Neural progenitor cell (in vitro differentiated cells): ENCODE measurements at places on chromosomes 4 and X.

GRCh38 chr4:178339769-178340168, 897.5 kb upstream of the AGA start:
- DNase-seq = no peak

DNA sequence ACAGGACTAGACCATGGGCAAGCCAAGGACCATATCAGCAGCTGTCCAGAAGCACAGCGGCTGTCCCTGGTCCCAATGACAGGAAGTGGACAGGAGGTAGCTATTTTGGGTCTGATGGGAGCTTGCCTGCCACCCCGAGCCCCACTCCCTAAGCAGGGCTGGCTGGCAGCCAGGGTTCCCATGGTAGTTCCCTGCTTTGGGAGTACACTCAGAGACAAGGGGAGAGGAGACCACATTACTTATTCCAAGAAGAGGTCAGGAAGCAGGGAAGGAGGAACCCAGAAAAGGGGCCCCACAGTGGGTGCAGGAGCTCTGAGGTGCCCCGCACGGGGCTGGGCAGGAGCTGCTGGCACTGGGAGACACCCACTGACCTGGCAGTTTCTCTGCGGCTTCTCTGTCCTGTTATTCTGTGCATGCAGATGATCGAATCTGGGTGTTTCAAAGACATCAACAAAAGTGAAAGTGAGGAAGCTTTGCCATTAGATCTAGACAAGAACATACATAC, 36.3 kb downstream of the HTT-AS start:
- no peak for DNase-seq

DNA sequence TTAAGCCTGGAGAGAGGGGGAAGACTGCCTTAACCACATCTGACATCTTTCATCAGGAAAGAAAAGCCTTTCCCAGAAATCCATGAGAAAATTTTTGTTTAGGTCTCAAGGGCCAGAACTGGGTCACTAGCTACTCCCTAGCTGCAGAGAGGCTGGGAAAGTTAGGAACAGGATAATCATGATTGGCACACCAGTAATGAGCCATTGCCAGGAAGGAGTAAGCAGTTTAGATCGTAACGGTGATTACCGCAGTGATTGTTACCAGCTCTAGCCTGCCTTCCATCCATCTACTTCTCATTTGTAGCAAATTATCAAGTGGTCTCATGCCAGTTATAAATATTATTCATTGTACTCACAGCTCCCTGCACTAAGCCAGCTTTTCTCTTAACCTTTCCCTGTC, 22.7 kb upstream of the STX18 start:
- DNase-seq = no peak

- DNase-seq = no peak
Observed at GRCh38 chr4:24957886-24958285, 45.0 kb upstream of the CCDC149 start.

- DNase-seq = no peak
Observed at GRCh38 chr4:106647451-106647850, 278.9 kb upstream of the GIMD1 start.

DNA sequence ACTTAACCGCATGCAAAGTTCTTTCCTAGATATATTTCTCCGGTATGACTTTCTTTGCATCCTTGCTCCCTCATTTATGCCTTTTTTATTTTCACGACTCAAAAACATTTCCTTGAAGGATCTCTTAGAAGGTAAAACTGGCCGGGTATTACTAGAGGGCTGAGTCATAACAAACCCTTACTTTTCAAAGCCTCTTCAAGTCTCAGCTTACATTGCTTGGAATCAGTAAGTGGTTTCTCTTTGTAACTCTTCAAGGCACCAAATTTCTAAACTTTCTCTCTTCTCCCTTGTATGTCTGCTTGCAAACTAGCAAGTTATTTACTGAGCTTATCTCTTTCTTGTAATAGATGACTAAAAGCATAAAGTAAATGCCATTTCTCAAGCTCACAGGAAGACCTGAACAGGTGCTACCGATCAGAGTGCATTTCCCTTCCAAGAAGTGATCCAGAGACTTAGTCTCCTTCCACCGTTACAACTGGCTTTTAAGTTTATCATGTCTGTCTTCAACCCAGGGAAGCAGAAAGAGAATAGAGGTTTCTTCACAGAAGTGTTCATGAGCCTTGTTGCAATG, 75.5 kb downstream of the ANXA10 start:
- no peak for DNase-seq

- no peak for DNase-seq
Observed at GRCh38 chrX:124529786-124530185, 183.4 kb downstream of the SH2D1A start.

DNA sequence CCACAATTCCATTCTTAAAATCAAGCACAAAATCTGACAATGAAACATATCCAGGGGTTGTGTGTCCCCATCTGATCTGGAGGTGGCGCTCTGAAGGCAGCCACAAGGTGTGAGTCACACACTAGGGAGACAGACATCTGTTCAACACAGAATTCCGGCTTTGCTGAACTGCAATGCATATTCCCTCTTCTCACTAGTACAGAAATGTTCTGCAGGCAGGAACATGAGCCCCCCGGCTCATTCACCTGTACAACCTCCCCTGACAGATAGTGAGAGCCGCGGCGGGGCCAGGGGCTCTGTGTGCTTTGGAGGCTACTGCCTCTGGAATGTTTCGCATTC, 41.9 kb downstream of the WDR1 start:
- DNase-seq = peak; percentile 31

GRCh38 chr4:7126981-7127380, 59.1 kb upstream of the GRPEL1 start:
- no peak for DNase-seq

GRCh38 chr4:68074397-68074796, 55.3 kb downstream of the TMPRSS11F start:
- DNase-seq = no peak

DNA sequence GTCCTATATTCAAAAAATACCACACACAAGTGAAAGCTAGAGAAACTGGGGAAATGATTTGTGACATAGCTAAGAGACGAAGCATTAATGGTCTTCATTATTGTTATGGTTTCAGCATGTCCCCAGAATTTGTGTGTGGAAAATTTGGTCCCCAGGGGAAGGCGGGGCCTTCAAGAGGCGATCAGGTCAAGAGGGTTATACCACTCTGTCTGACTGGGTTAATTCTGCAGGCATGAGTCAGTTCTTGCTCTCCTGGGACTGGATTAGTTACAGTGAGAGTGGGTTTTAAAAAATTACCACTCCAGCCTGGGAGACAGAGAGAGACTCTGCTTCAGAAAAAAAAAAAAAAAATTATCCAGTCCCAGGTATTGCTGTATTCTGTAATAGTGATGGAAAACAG, 2.1 kb upstream of the MTNR1A start:
- no peak for DNase-seq

GRCh38 chr4:98937986-98938720, 9.2 kb upstream of the EIF4E start:
- DNase-seq = no peak

- DNase-seq = no peak
Observed at GRCh38 chrX:17697191-17697590, 40.1 kb upstream of the SCML1 start.

DNA sequence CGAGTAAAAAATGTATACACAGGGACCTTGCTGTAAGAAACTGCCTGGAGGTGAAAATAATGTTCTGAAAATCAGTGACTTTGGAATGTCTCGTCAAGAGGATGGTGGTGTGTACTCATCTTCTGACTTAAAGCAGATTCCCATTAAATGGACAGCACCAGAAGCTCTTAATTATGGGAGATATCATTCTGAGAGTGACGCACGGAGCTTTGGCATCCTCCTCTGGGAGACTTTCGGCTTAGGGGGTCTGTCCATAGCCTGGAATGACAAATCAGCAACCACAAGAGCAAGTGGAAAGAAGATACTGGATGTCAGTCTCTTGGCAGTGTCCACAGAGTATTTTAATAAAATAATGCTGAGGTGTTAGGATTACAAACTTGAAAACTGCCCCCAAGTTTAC, 129.4 kb downstream of the THOC2 start:
- DNase-seq = no peak

GRCh38 chr4:75107755-75108612, 175.1 kb downstream of the PARM1 start:
- DNase-seq = no peak

GRCh38 chrX:13768939-13769338, 34.4 kb downstream of the OFD1 start:
- no peak for DNase-seq

GRCh38 chrX:130874751-130875150, 28.3 kb downstream of the ENOX2 start:
- DNase-seq = no peak

DNA sequence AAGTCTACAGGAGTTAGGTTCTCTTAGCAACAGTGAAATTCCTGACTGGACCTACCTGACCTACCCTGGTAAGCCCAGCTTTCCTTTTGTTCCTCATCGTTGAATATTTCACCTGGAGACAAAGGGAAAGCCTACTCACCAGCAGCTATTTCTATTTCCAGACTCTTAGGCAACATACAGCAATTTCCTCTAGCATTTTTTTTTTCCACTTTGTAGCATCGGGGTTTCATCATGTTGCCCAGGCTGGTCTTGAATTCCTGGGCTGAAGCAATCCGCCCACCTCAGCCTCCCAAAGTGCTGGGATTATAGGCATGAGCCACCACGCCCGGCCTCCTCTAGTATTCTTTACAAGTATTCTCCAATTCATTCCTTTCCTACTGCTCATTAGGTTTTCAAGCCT, 6.8 kb upstream of the S100G start:
- DNase-seq = no peak

- no peak for DNase-seq
Observed at GRCh38 chr4:168524006-168524405, 27.2 kb downstream of the PALLD start.

- no peak for DNase-seq
Observed at GRCh38 chr4:138981930-138982390, 33.6 kb upstream of the NOCT start.

DNA sequence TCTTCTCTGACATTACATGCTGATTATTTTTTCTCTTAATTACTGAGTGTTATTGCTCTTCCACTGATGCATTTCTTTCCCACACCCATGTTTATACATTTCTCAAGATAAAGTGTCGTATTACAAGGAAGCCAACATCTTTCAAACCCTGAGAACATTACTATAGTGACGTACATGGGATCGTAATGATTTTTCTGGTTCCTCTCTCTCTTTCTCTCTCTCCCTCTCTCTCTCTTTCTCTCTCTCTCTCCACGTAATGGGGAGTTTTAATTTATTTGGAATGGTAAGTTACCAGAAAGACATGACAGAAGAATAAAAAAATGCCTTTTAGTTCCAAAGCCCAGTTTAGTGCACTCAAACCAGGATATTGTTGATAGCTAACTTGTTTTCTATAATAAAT, 40.4 kb upstream of the MAPK10 start:
- no peak for DNase-seq

GRCh38 chr4:21900211-21900610, 48.4 kb downstream of the KCNIP4 start:
- DNase-seq = no peak

- no peak for DNase-seq
Observed at GRCh38 chr4:2824329-2824835, 19.3 kb upstream of the ADD1 start.

- no peak for DNase-seq
Observed at GRCh38 chr4:41104155-41104554, 110.2 kb downstream of the APBB2 start.

DNA sequence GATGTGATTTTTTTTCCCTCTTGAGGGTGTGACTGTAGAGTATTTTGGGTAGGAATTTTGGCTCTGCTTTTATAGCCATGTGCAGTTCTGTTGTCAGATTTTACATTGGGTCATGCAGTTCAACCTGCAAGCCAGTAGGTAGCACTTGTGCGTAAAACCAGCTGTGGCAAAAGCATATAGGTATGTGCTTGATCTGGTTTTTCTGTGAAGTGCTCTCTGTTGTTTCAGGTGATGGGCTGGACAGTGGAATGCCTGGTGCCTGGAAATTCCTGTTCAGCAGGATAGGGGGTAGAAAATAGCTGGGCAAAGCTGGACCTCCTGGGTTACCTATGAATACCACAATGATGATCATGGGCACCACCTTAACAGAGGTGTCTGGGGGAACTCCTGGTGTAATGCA, 584.2 kb upstream of the PCDH10 start:
- DNase-seq = no peak

- DNase-seq = no peak
Observed at GRCh38 chrX:81354954-81355353, 153.1 kb downstream of the SH3BGRL start.

- no peak for DNase-seq
Observed at GRCh38 chr4:87632469-87632868, 17.6 kb upstream of the DMP1 start.

DNA sequence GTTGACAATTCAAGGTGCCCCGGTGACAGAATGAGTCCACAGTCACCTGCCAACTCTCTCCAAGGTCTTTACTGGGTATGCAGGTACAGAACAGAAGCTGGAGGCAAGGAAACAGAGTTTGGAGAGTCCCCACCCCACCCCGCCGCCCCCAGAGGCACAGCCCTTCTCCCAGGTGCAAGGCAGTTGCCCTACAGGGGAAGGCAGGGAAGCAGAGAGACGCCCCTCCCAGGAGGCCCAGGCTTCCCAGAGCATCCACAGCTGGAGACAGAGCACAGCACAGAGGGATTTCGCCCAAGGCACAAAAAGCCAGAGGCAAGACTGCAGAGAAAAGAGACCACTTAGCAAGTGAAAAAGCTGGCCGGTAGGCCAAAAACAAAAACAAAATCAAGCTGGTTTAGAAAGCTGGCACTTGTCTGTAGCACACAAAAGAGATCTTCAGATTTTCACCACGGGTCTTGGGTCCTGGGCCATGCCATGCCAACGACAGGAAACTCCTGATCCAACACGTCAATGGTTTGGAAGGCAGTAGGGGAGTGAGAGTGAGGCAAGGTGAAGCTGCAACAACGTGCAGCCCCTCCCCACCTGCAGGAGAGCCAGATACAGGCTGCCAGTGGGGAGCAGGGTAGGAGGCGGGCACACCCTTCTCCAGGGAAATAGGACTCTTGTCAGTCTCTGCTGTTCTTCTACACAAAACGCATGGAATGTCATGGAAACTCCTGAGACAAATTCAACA, 113.3 kb downstream of the AFAP1 start:
- no peak for DNase-seq

- no peak for DNase-seq
Observed at GRCh38 chr4:66048861-66049260, 378.6 kb upstream of the EPHA5 start.

- peak; percentile 3 for DNase-seq
Observed at GRCh38 chr4:156197216-156197615, 243.6 kb upstream of the CTSO start.

DNA sequence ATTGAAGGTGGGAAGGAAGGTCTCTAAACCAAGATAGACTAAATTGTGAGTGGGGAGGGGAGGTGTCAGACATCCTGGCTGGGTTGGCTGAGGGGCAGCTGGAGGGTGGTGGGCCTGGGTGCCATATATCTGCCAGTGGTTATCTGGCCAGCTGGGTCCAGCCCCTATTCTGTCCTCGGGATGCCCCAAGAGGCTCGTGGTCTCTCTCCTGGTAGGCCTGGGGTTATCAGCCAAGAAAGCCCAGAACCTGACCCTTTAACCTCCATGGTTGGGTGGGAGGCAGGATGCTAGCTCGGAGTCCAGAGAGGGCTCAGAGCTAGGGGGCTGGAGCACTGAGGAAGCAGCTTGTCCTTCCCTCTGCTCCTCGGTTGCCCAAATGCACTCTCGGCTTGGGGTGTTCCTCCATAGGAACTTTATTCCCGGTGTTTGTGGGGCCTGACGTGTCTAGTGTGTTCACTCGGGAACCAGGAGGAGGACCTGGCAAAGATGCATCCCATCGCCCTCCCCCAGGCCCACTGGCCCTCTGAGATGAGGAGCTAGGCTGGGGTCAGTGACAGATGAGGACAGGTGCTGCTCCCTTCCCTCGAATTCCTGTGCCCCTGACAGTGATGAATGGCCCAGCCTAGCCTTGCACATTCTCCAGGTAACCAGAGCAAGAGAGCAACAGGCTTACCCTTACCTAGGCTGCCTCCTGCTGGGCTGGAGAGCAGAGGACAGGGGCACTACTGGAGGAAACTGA, 5.2 kb upstream of the EFNB1 start:
- DNase-seq = no peak
